ENCODE measurements at places on chromosomes 3 and 15.
A peak's percentile ranks its signal among the peaks of the same experiment; 100 is the strongest.

DNA sequence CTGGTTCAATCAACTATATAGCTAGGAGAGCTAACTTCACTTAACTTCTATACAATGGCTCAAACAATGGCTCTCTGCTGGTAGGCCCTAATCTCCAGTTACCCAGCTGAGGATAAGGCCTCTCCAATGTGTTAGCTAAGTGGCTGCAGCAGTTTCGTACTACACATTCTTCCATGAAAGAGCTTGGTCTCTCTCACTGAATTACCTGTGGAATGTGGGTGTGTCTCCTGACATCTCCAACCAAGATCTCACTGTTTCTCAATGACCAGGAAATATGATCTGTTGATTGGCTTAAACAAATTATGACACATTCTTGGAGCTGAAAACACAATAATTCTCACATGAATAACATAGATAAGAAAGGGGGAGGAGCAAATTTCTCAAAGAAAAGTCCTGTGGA, 169.8 kb upstream of the ROBO1 start:
- DNase-seq: no peak

DNA sequence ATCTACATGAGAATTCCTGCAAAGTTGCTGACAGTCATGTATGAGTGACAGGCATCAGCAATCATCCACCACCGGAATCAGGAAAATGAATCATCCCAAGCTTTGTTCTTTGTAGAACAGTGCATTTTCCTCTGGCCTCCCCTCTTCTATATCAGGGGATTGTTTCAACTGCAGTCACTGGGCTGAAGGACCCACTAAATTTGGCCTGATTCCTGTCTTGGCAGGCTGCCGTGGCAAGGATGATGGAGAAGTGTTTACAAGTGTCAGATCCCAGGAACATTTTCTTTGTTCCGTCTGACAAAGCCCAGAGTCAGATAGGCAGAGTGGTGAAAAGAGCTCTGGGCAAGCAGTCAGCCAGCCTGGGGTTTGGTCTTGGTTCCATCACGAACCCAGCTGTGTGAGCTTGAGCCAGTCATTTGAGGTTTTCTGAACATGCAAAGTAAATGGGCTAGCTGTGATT, 175.1 kb upstream of the TSC22D2 start:
- no peak for DNase-seq

DNA sequence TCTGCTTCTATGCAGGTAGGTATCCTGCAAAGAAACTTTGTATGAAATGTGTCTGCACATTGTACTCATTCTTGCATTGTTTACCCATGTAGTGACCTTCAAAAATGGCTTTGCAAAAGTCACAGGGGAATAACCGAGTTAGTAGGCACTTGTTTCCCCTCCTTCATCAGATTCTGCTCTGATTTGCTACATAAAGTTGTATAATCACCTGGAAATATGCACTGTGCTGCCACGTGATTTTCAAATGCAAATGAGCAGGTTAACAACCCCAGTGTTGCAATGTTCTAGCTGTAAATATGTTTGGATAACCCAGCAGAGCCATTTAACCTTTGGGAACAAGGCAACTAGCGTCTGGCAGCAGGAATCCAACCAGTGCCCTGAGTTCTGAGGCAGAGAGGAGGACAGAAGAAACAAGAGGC, at the start of gene KNG1:
Gene KNG1, plus strand, starts transcription at position 321 of the 419 bp plus-strand sequence. CDS start 184 bp downstream, outside the sequence.
- DNase-seq: no peak

DNA sequence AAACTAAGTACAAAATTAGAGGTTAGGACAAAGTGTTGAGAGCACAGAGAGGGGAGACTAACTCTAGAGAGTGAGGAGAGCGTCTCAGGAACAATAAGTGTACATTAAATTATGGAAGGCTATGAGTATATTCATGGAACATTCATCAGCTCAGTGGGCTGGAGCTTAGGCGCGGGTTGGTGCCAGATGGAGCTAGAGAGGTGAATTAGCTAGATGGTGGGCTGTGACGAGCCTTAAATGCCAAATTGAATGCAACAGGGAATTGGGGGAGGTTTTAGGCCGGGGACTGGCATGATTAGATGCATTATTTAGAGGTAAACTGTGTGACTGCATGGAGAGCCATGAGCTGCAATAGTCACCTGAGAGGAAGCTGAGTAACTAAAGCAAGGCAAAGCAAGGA, 97.1 kb downstream of the TMEM108 start:
- DNase-seq: no peak

DNA sequence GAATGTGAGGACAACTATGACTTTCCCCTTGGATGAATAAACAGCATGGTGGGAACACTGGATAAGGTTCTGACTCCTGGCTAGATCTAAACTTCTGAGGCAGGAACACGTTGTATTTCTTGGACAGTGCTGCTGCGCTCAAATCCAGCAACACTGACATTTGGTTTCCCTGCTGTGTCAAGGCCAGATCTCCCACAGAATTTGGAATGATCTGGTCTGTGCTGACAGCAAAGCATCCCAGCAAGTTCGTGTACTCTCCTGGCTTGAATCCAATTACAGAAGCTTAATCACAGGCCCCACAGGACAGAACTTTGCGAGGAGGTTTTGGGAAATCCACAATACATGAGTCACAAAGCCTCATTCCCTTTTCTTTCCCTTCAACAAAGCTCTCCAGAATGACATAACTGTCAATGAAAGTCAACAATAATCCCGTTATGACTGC, 92.5 kb downstream of the ADAMTS9 start:
- DNase-seq: no peak

GRCh38 chr3:134315286-134316106, 58.8 kb downstream of the AMOTL2 start:
- DNase-seq: no peak

DNA sequence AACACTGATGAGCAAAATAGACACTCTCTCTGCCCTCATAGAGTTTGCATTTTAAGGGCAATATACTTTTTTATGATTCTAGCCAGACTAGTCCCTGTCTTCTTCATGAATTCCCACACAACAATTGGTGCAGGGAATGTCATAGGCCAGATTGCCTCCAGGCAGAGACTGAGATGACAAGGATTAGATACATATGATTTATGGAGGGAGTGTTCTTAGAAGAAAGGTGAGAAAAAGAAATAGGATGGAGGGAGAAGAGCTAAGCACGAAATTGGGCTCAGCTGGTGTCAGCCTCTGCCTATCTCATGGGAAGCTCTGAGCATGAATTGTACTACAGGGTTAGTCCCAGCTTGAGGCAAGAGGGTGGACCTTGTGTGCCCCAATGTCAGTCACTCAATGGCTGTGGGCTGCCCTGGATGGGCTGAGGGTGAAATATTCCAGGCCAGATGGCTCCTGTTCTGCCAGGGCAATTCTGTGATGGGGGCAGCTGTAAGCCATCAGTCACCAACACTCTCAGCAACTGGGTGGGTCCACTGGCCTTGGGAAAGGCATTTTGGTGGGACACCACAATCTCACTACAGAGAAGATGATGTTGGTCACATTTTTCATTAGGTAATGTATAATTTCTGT, 31.1 kb downstream of the EIF1B start:
- DNase-seq: no peak

DNA sequence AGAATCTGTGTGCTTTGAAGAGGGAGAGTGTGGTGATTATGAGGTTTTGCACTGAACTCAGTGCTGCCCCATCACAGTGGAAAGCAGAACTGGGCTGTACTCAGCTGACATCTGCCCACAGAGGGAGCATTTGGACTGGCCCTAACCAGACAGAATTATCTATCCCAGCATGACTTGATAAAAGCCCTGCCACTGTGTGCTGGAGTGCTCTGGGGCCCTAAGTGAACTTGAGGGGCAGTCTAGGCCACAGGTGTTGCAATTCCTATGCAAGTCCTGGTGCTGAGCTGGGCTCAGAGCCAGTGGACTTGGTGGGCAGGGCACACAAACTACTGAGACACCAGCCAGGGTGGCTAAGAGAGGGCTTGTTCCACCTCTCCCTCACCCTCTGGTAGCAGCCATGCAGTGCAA, 269.2 kb upstream of the CTNNB1 start:
- DNase-seq: no peak

DNA sequence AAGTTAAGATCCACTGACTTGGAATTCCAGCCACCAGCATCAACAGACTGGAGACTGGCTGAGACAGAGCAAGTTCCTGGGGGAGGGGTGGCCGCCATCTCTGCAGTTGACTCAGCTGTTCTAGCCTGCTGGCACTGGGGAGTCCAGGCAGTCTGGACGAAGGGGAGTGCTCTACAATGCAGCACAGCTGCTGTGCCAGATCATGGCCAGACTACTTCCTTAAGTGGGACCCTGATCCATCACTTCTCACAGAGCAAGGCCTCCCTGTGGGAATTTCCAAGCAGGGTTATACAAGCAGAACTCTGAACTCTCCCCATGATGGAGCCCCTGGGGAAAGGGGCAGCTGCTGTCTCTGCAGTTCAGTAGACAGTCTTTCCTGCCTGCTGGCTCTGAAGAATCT, 35.2 kb downstream of the PYGO1 start:
- no peak for DNase-seq

DNA sequence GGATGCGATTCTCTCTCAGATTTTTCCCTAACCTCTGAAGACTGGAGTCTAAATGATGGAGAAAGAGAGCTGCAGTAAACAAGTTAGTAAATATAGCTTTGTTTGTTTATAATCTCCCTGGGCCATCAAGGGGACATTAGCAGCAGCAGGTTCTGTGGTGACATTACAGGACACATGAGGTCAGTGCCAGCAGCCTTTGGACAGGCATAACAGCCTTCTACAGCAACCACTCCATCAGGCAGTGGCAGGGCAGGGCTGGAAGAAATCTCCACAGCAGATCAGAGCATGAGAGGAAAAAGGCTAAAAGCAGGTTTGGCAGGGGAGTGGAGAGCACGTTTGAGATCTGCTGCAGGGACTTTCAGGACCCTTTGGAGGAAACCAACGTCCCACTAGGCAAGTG, 127.6 kb upstream of the ACP3 start:
- no peak for DNase-seq

GRCh38 chr3:93931597-93932229, 42.0 kb downstream of the PROS1 start:
- DNase-seq: no peak

DNA sequence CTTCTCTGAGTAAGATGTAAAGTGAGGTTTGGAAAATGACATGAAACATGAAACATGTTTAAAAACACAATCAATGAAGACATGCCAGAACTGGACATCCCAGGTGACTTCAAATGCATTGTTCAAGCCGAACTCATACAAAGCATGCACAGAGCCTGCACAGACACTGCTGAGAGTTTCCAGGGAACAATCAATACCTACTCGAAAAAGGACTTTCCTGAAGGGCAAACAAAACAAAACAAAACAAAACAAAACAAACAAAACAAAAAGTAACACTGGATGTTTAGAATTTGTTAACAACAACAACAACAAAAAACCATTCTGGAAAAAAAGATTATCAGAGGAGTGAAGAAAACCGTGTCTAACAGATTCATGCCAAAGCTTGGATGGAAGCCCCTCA, 10.5 kb upstream of the TM4SF19 start:
- no peak for DNase-seq

DNA sequence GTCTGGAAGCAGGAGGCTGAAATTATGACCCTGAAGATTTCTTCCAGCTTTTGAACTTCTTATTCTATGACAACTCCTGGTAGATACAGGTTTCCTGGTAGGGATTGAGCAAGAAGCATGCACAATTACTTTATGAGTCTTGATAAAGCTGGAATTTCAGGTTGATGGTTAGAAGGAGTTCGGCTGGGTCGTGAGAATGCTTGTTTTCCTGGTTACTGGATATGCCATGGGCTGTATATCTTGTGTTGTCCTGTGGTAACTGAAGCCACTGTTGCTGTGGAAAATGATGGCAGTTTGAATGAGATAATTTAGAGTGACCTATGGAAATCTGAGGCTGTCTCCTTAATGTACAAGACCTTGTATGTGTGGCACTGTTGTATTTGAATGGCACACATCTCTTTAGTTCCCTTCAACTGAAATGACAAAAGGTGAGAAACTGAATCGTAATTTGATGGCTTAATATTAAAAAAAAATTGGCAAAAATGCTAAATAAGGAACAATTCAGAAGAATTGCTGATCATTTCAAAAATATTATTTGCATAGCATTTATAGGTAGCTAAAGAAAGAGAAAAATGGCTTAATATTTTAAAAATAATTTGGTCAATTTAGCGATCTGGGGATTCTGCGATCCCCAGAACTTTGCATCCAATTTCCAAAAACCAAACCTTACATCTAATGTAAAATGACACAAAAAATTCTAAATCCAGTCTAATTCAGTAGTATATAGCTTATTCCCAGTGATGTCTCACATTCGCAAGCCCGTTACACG, 1.1 kb upstream of the UBE2E1 start:
- no peak for DNase-seq

- DNase-seq: no peak
These were observed 1.2 kb upstream of the EDEM1 start for GRCh38 chr3:5186089-5186857.

DNA sequence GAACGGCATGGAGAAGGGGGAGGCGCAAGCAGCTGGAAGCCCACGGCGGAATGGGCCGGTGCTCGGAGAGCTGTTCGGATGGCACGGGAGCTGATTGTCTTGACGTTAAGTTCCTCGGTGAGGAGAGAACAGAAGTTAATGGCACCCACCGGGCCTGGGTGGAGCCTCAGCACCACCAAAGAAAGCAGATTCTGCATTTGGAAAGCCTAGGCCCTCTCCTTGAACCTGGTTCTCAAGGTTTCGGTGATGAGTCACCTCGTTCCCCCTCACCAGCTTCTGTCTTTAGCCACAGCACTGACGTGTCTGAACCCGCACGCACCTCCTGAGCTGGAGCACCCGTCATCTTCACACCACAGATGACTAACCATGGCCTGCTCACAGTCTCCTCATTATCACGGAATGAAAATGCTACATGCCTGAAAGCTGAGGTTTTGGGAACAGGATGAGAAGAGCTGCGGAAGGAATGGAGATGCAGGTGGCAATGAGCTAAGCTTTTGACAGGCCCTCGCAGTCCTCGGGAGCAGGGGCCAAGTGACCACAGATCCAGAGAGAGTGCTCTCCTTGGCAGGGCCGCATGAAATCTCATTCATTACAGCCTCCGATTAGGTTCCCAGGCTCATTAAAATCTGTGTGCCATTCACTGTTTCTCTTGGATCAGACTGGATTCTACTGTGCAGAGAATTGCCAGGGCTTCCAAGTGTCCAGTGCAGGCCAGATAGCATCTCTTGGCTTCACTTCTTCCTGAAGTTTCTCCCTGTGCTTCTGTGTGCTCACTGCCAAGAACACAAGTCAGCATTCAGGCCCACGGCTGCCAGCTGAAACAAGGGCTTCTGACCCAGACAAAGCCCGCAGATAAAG, 96.3 kb upstream of the DLG1 start:
- peak; percentile 35 for DNase-seq

- no peak for DNase-seq
These were observed 76.0 kb downstream of the ADCY5 start for GRCh38 chr3:123372686-123373473.

All from activated naive CD4-positive, alpha-beta T cell treated with anti-CD3 and anti-CD28 coated beads for 36 hours (primary cell).